Hindlimb muscle (tissue), 1 donor: ENCODE measurements at places on chromosomes 1 and 21. TPM values are rescaled to one million over a fixed set of nuclear protein-coding genes. Genes with fewer than 3 reads are reported as not detected.

The LDLRAP1 gene
- 14.5 TPM for polyA plus RNA-seq

DNA sequence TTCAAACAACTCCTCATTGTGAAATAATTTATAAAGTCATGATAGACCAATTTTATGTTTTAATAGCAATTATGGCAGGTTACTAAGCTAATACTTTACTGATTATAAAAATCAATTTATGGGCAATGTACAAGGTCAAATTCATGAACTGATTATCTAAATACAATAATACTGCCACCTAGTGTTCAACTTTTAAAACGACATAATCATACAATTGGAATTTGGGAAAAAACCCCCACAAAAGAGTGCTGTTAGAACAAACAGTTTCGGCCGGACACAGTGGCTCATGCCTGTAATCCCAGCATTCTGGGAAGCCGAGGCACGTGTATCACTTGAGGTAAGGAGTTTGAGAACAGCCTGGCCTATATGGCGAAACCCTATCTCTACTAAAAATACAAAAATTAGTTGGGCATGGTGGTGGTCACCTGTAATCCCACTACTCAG, 14.0 kb downstream of the GTF2B start:
- DNase-seq: no peak

- DNase-seq: peak; percentile 60
Measured at GRCh38 chr21:46021978-46022544, 40.5 kb downstream of the COL6A1 start.

DNA sequence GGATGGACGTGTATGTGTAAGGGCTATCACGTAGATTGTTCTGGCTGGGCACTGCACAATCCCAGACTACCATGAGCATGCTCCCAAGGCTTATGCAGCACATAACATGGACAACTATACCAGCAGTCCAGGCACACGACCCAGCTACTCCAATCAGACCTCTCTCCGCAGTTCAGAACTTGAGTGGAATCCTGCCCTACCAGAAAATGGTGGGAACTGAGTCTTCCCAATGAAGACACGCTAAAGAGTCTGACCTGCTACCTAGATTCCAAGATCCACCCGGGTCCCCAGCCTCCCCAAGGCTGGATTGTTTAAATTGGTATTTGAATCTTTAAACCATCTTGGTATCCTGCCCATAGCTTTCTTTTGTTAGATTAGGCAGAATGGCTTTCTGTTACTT, 251.3 kb upstream of the KAZN start:
- no peak for DNase-seq

GRCh38 chr1:63802109-63802508, 28.3 kb downstream of the ROR1 start:
- DNase-seq: no peak

DNA sequence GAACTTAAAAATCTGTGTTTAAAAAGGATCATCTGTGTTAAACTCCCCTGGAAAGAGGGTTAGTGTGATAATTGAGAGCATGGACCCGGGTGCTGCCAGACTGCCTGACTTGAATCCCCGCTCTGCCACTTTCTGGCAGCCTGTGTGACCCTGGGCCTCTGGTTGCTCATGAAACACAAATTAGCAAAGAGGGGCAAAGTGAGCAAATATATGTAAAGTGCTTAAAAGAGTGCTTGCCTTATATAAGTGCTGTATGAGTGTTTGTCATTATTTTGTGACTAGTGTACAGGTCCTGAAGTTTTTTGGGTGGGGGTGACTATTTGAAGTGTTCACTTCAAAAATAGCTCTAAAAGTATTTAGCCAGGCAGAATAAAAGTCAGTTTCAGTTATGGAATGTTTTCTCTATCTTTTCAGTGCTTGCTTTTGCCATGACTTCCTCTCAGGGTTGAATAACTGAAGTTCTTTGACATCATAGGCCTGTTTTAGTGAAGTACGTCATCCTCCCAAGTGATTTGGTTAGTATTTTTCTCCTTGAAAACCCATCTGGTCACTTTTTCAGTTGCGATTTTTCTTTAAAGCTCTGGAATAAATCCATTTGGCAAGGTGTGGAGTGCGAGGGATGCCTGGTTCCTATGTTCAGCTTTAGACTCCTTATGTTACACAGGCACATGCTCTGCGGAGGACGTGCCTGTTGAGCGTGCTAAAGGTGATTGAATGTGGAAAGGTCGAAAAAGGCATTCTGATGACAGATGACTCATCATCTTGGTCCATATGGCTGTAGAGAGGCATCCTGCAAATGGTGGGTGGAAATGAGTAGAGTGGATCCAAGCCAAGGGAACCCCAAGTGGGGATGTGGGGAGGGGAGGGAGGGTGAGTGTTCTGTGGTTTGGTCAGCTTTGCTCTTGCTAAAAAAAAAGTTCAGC, 47.8 kb downstream of the AK4 start:
- peak; percentile 82 for DNase-seq

The IGSF9 gene
- polyA plus RNA-seq: 0.65 TPM

GRCh38 chr1:168092566-168093355, 44.0 kb downstream of the GPR161 start:
- DNase-seq: no peak

- DNase-seq: no peak
Measured at GRCh38 chr21:37862536-37862935, 53.7 kb downstream of the KCNJ6 start.

- no peak for DNase-seq
Measured at GRCh38 chr1:205226868-205227583, 720 bp upstream of the TMCC2 start.

DNA sequence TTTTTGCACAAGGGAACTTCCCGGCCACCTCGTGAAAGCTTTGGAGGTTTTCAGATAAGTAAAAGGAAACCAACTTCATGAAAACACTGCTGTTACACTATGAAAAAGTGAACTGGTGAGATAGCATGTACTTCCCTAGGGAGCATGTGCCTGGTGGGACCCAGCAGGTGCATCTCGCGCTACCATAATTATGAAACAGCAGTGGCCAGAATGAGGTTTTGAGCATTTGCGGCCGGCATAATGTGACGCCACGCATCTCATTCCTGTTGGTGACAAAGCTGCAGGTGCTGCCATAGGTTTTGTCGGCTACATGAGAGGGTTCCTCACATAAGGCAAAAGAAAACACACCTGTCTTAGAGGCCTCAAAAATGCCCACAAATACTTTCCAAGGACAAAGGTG, 1.7 kb downstream of the KRTAP10-3 start:
- DNase-seq: no peak

DNA sequence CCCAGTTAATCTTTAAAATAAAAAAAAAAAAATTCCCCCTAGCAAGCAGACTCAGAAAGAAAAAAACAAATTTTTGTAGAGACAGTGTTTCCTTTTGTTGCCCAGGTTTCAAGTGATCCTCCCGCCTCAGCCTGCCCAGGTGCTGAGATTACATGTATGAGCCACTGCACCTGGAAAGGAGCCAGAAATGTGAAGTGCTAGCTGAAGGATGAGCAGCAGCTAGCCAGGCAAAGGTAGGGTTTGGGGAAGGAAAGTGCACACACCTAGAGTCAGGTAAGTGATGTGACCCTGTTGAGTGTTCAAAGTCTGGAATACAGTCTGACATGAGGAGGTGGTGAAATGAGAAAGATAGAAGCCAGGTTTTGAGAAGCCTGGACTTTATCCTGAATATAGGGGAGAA, 1.7 kb downstream of the AKR1A1 start:
- DNase-seq: no peak

- DNase-seq: no peak
Measured at GRCh38 chr21:35349376-35350080, 300.4 kb upstream of the RUNX1 start.

DNA sequence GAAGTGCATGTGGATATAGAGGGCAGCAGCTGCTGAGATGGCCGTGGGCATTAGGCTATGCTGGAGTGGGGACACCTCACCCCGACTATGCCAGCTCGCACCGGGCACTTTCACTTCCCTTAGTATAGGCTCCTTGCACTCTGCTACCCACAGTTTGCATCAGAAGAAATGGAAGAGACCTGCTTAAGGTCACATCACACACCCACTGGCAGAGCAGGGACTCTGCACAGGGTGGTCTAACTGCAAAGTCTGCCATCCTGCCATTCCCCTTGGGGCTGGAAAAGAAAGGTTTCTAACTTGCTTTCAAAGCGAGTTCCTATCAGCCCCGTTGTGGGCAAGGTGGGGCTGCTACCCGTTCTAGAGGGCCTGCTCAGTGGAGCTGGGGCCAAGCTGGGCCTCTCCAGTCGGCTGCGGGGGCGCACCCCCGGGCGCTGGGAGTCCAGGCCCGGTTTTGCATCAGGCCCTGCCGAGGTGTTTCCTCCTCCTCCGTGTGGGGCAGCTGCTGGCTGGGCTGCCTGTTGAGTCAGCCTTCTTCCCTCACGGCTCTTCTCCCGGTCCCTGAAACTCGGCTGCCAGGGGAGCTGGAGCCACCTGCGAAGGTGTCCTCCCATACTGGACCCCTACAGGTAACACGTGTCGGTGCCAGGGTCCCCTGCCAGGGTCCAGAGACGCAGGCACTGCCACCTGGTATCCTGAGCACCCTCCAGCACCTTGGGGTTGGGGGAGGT, at the start of gene SYTL1:
Gene SYTL1, plus strand, starts transcription at position 498 of the 728 bp plus-strand sequence. CDS start 3,313 bp downstream, outside the sequence.
- no peak for DNase-seq

The WNT3A gene
- polyA plus RNA-seq: not detected

The LRRN2 gene
- polyA plus RNA-seq: 6.4 TPM

DNA sequence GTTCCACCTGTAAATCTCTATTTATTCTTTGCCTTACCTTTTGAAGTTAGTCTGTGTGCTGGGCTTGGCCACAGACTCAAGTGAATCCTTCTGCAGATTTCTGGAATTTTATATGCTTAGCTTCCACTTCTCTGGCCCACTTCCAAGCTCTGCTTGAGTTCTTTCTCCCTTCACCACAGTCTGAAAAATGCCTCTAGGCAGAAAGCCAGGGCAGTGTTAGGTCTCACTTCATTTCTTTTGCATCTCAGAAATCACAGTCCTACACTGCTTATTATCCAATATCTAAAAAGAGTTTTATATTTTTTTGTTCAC, 48.9 kb downstream of the INKA2 start:
- peak; percentile 69 for DNase-seq

The CLDN17 gene
- not detected for polyA plus RNA-seq

DNA sequence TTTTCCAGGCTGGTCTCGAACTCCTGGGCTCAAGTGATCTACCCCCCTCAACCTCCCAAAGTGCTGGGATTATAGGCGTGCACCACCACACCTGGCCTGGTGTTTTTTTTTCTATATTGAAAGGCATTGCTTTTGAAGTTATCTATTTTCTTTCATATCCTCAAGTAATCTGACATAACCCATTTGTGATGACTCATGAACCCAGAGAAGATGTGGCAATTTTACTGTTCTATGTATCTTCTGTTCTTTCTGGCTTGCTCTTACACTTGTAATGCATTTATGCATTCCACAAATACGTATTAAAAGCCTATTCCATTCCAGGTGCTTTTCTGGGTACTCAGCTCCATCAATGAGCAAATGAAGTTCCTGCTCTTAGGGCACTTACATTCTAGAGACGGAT, 29.9 kb upstream of the ERRFI1 start:
- DNase-seq: no peak

The CATSPERE gene
- polyA plus RNA-seq: 0.93 TPM

- no peak for DNase-seq
Measured at GRCh38 chr21:37370152-37371040, 3.8 kb downstream of the DYRK1A start.

GRCh38 chr1:24970926-24971875, 41.1 kb upstream of the RUNX3 start:
- no peak for DNase-seq

DNA sequence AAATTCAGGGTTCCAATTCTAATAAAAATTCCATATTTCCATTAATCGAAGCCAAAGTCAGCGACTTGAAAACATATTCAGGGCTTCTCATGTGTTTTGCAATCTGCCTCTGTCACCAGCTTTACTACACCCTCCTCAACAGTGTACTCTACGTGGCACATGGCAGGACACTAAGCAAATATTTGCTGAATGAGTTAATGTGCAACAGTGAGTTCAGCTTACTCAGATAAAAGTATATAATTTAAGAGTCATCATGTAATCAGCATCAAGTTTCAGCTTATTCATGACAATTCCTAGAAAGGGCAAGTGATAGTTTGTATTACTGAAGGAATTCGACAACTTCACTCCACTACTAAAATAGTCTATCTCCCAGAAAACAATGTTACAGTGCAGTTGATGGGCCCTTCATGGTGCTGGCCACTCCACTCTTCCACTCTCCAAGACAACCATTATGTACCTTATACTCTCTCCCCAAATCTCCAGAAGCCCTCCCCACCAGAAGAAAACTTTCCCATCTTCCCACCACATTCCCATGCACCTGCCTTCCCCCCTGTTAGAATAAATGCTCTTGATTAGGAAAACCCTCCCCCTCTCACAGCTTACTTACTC, 97.3 kb downstream of the TTLL7 start:
- DNase-seq: no peak

DNA sequence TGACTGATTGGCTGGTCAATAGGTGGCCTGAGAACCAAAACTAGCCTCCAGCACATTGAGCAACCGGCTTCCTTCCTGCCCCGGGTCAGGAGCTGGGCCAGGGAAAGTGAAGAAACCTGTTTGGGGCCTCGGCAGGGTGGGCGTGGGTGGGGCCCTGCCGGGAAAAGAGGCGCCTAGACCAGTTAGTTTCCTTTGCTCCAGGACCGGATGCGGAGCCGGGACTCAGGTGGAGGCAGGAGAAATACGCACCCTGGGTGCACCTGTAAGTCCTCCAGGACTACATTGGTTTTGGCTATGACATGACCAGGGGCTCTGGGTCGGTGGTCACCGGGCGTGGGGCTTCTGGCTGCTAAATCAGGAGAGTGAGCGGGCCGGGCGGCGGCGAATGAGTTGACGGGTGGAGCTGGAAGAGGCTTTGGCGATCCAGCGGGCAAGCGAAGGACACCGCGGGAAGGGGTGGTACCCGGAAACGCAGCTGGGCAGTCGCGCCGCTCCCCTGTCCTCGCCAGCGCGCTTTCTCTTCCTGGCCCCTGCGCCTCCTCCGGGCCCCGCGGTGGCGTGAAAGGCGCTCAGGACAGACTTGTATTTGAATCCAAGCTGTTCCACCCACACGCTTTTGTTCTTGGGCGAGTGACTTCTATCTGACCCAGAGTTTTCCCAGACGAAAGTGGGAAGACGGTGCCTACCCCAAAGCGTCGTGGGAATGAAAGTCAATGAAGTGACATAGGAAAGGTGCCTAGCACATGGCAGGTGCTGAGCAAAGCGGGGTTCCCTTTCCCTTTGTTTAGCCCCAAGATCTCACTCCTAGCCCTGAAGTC, 30.6 kb upstream of the JUN start:
- peak; percentile 40 for DNase-seq

The PUM1 gene
- polyA plus RNA-seq: 60.9 TPM

GRCh38 chr1:24348196-24348595, 29.0 kb downstream of the GRHL3 start:
- no peak for DNase-seq
